ENCODE measurements at places on chromosomes 5 and 9. TPM values are rescaled to one million over a fixed set of nuclear protein-coding genes. Genes with fewer than 3 reads are reported as not detected.

Gene PCDHGA6
- total RNA-seq = 4.1 TPM

Gene RGP1
- 21.5 TPM for total RNA-seq

Gene DRD1
- 0.15 TPM for total RNA-seq

Gene FYB1
- total RNA-seq = 31.0 TPM

Gene ESM1
- 0.86 TPM for total RNA-seq

Gene C5orf58
- not detected for total RNA-seq

Gene AIF1L
- 20.2 TPM for total RNA-seq

GRCh38 chr5:135092476-135092875 is 58.4 kb upstream of the PITX1 start:
- no peak for DNase-seq

- DNase-seq = no peak
Measured at GRCh38 chr5:93930098-93930497, 188.7 kb upstream of the POU5F2 start.

DNA sequence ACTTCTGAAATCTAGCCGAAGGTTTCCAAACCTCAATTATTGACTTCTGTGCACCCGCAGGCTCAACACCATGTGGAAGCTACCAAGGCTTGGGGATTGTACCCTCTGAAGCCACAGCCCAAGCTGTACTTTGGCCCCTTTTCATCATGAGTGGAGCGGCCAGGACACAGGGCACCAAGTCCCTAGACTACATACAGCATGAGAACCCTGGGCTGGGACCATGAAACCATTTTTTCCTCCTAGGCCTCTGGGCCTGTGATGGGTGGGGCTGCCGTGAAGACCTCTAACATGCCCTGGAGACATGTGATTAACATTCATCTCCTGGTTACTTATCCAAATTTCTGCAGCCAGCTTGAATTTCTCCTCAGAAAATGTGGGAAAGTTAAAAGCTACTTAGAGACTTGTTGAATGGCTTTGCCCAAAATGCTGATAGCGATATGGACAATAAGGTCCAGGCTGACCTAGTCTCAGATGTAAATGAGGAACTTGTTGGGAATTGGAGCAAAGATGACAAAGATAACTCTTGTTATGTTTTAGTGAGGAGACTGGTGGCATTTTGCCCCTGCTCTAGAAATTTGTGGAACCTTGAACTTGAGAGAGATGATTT is 34.1 kb upstream of the CPLANE1 start:
- no peak for DNase-seq

DNA sequence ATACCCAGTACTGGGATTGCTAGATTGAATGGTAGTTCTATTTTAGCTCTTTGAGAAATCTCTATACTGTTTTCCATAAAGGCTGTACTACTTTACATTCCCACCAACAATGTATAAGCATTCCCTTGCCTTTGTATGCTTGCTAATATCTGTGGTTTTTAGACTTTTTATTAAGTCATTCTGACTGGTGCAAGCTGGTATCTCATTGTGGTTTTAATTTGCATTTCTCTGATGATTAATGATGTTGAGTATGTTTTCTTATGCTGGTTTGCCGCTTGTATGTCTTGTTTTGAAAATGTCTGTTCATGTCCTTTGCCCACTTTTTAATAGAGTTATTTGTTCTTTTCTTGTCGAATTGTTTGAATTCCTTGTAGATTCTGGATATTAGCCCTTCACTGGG is 512.7 kb upstream of the PAPPA start:
- no peak for DNase-seq

GRCh38 chr5:168047043-168047668 is 244.3 kb upstream of the WWC1 start:
- DNase-seq = no peak

- DNase-seq = peak; percentile 94
Measured at GRCh38 chr5:173283318-173284288, 44.6 kb downstream of the STC2 start.

DNA sequence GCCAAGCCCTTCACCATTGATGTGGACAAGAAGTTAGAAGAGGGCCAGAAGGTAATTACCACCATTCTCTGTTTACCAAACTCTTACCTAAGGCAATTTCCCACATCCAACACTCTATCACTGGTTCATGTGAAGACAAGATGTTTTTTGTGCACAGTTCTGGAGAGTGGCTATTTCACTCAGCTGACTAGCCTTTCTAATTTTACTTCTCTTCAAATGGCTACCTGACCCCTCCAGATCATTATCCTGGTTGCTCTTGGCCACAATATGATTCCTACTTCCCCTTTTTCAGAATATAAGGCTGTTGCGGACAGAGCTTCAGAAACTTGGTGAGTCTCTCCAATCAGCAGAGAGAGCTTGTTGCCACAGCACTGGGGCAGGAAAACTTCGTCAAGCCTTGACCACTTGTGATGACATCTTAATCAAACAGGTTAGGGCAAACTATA is 7.1 kb downstream of the KIF20A start:
- peak; percentile 45 for DNase-seq

GRCh38 chr9:9494336-9494735 is 1118.5 kb downstream of the PTPRD start:
- DNase-seq = no peak

DNA sequence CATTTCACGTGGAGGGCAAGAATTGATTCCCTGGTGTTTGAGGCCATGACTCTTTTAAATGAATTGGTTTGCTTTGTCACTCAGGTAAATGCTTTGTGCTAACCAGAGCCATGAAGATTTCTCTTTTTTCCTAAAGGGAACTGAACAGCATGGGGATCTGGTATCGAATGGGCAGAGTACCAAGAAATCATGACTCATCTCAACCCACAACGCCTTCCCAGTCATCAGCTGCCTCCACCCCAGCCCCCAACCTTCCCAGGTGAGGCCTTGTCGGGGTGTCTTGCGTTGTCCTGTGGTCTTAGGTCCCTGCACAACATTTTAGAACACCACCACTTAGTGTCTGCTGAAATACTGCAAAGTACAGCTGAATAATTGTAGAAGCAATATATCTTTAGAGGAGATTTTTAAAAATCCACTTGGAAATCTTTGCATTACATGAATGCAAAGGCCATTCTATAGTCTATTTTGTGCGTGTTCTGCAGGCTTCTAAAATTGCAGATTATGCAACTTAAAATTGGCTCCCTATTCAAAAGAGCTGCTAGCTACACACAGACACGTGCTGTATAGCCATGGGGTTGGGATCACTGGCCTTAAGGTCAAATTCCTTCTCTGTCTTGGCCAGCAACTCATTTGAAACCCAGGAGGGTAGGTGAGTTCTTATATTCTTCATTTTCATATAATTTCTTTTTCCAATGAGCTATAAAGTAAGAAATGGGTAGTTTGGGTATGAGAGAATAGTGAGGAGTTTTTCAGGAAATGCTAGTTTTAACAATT is 69.0 kb downstream of the MVB12B start:
- no peak for DNase-seq

GRCh38 chr5:52710310-52710971 is 77.3 kb upstream of the ITGA1 start:
- DNase-seq = no peak

DNA sequence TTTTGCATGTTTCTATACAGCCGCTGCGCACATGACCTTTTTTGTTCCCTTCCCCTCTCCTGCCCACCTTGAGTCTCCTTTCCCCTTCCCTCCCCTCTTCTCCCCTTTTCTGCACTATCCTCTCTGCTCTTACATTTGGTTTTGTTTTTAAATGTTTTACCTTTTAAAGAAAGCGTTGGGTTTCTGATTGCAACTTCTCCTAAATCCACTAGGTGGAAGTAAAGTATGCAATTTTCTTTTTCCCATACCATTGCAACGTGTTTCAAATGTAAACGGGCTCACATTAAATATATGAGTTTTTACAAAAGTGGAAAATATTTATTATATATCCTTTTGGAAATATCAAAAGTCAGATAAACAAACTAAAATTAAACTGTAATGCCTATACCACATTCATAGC is 500.9 kb downstream of the DIRAS2 start:
- no peak for DNase-seq

DNA sequence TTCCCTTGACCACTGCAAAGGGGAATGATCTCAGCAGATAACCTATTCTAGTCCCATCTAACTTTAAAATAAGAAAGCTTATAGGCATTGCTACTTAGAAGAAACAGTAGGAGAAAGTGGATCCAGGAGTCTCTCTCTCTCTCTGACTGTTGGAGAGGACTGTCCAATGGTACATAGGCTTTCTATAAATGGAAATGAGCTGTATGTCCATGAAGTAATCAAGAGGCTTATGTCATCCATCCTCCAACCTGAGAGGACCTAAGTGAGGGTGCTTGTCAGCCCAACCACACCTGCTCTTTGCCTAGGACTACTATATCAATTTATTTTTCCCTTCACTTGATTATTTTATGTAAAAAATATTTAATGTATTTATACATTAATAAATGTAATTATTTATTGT is 172.3 kb downstream of the PAPPA start:
- no peak for DNase-seq

- no peak for DNase-seq
Measured at GRCh38 chr9:116163293-116164055, 9.9 kb downstream of the PAPPA start.

DNA sequence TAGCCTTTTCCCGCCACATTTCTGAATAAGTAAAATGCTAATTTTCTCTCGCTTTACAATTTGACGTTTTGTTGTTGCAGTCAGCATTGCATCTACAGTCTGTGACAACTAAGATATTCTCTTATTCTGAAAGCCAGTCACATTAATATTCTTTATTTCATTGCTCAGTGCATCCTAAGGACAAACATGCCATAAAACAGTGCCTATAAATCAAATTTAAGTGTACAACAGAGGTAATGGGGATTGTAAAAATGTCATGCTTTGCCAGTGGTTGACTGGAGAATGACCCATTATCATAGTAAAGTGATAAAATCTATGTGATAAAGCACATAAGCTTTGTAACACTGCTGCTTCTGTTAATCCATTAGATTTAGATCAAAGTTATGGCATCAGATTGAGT is 1850.0 kb upstream of the ACO1 start:
- DNase-seq = no peak

GRCh38 chr9:130868230-130868629 is 28.4 kb downstream of the QRFP start:
- no peak for DNase-seq

- peak; percentile 30 for DNase-seq
Measured at GRCh38 chr5:38795986-38796741, 49.6 kb upstream of the OSMR start.
